ENCODE measurements at places on chromosomes 12 and 14.
A peak's percentile ranks its signal among the peaks of the same experiment; 100 is the strongest.

DNA sequence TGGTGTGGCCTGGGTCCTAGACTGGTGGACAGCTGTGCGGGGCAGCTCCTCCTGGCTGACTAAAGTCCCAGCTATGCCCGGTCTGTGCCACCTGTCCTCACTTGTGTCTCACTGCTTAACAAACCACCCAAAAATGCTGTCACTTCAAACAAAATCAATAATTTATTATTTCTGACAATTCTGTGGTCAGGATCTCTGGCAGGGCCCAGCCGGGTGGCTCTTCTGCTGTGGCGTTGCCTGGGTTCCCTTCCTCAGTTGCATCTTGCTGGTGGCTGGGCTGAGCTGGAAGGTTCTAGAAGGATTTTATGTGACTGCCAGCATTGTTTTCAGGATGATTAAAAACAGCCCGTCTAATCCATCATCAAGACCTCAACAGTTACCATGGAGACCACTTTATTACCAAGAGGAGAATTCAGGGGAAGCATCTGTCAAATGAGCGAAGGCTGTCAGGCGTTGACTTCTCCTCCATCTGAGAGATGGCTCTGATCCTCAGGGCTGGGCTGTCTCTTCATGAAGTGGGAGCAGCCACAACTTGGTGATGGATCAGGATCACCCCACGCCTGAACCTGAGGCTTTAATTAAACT is 280.6 kb upstream of the SFSWAP start:
- no peak for DNase-seq

- no peak for DNase-seq
Measured at GRCh38 chr12:229441-230191, 15.7 kb upstream of the SLC6A12 start.

DNA sequence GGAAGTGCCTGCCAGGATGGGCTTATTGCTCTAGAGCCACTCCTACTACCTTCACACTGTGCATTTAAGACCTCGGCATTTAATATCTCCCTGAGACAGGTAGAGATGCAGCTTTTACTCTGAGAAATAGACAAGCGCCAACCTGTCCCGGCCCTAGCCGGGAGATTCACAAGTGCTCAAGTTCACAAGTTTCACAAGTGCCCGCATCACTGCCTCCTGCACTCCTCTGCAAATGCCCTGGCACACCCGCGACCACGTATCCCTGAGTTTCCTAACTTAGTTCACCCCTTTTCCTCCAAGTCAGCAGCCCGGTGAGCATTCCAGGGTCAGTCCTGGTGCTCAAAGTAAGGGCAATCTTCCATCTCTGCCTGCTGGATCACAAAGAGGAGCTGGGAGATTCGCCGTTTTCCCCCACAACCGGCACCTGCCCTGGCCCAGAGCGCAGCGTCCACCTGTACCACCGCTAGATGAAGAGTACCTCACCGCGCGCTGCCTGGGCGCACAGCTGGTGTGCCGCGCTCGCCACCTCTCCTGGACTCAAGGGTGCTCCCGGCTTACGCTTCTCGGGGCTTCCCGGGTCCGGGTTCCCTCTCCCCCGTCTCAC is 5.0 kb upstream of the SLC38A4 start:
- DNase-seq: peak; percentile 11

- peak; percentile 84 for DNase-seq
Measured at GRCh38 chr14:96090441-96091148, 51.4 kb downstream of the C14orf132 start.

GRCh38 chr14:35416108-35416750 is 11.7 kb upstream of the NFKBIA start:
- no peak for DNase-seq

DNA sequence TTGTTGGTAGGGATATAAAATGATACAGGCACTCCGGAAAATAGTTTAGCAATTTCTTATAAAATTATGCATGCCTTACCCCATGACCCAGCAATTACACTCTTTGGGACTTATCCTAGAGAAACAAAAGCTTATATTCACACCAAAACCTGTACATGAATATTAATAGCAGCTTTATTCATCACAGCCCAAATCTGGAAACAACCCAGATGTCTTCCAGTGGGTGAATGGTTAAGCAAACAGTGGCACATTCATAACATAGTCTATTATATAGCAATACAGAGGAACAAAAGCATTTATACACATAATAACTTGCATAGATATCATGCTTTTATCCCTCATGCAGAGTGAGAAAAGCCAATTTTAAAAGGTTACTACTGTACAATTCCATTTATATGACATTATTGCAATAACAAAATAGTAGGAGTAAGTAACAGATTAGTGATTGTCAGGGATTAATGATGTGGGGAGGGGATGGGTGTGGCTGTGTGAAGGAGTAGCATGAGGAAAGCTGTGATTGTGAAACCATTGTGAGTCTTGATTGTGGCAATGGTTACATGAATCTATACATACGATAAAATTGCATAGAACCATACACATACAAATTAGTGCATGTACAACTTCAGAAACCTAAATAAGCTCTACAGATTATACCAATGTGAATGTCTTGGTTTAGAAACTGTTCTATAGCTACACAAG is 363.1 kb upstream of the OR4E1 start:
- DNase-seq: no peak

GRCh38 chr14:67031920-67032774 is 157.1 kb upstream of the GARIN2 start:
- DNase-seq: no peak

- DNase-seq: peak; percentile 39
Measured at GRCh38 chr12:90015228-90015627, 306.6 kb upstream of the ATP2B1 start.

DNA sequence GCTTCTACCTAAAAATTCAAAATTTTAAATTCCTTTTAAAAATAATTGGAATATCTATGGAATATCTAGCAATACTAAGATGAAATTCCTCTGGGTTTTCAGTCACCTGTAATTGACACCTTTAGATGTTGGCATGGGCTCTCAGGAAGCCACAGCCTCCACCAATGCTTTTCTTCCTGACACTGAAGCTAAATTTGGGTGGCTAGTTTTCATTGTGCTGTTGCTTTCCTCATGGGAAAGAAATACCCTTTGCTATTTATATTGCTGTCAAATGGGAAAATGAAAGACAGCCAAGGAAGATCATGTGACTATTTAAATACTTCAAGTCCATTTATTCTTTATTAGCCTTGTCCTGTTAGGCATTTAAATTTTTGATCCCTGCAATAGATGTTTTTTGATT is 313.0 kb downstream of the NAV3 start:
- DNase-seq: no peak

DNA sequence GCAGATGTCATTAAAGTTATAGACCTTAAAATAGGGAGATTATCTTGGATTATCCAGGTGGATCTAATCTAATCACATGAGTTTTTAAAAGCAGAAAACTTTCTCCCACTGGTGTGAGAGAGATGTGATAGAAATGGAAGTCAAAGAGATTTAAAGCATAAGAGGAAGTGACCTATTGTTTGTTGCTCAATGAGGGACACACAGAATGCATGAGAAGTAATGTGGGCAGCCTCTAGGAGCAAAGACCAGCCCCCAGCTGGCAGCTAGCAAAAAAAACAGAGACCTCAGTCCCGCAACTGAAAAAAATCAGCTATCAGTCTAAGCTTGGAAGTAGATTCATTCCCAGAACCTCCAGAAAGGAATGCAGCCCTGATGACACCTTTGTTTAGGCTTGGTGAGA is 24.6 kb upstream of the ANP32D start:
- no peak for DNase-seq

DNA sequence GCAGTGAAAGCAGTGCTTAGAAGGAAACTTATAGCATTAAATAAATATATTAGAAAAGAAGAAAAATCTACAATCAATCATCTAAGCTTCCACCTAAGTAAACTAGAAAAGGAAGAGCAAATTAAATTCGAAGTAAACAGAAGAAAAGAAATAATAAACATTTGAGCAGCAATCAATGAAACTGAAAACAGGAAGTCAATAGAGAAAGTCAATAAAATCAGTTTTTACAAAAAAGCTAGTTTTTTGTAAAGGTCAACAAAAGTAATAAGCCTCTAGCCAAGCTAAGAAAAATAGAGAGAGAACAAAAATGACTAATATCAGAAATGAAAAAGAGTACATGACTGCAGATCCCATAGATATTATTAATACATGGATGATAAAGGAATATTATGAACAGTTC is 34.2 kb upstream of the KTN1 start:
- no peak for DNase-seq
